Activated T-helper 1 cell treated with anti-CD3 and anti-CD28 coated beads, Interleukin-12 subunit alpha, Interleukin-12 subunit beta, Interleukin-2, Interleukin-4 antibody, amounts not matched to agents 30 ng/mL and 10 ng/mL and 1 ng/mL, durations not matched to agents 14 hours and 24 hours and 36 hours (primary cell): ENCODE measurements at places on chromosomes 2 and 18. TPM values are rescaled to one million over a fixed set of nuclear protein-coding genes. Genes with fewer than 3 reads are reported as not detected.
A peak's percentile ranks its signal among the peaks of the same experiment; 100 is the strongest.

The LCLAT1 gene
- 40.1 and 46.2 TPM in 2 replicates for total RNA-seq

DNA sequence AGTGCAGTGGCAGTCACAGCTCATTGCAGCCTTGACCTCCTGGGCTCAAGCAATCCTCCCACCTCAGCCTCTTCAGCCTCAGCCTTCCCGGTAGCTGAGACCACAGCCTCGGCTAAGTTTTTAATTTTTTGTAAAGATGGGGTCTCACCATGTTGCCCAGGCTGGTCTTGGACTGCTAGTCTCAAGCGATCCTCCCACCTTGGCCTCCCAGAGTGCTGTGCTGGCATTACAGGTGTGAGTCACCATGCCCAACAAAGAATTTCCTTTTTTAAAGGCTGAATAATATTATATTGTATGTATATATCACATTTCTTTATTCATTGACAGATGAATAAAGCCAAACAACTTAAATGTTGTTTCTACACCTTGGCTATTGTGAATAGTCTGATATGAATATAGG is 42.5 kb downstream of the MOB4 start:
- H3K27me3 ChIP-seq = no peaks in the 10 kb centered on the region
- H3K36me3 ChIP-seq = peaks cover 17% of the 10 kb centered on the region
- H3K27ac ChIP-seq = no peak overlapping the region

DNA sequence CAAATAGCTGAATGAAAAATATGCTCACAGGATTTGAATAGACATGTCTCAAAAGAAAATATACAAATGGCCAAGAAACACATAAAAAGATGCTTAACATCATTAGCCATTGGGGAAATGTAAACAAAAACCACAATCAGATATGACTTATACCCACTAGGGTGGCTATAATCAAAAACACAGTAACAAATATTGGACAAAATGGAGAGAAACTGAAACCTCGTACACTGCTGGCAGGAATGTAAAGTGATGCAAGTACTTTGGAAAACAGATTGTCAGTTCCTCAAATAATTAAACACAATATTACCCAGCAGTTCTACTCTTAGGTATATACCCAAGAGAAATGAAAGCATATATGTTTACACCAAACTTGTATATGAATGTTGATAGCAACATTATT is 213.0 kb downstream of the PHLPP1 start:
- peaks cover 6% of the 10 kb centered on the region for H3K27me3 ChIP-seq
- H3K4me3 ChIP-seq = no peak overlapping the region
- no peak for DNase-seq

DNA sequence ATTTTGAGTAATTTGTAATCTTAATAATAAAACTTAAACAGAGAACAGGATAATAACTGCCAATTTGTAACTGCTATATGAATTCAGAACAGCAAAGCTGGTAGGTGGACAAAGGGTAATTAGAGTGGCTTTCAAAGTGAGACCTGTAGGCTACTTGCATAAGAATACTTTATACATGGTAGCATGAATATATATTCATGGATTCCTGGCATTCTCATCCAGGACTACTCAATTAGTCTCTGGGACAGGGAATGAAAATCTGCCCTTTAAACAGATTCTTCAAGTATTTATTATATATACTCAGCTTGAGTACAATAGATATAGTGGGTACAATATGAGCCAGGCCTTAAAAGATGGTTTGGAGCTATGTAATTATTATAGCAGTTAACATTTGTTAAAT is 419.9 kb downstream of the PIK3C3 start:
- H3K4me1 ChIP-seq = no peaks in the 10 kb centered on the region
- H3K4me3 ChIP-seq = no peak overlapping the region
- no peak overlapping the region for H3K27ac ChIP-seq
- no peak for DNase-seq
- H3K36me3 ChIP-seq = no peaks in the 10 kb centered on the region
- H3K27me3 ChIP-seq = no peaks in the 10 kb centered on the region

- H3K4me3 ChIP-seq = peak overlapping the region; percentile 42
- peaks cover 10% of the 10 kb centered on the region for H3K4me1 ChIP-seq
- peaks cover 3% of the 10 kb centered on the region for H3K27me3 ChIP-seq
- no peak for DNase-seq
Observed at GRCh38 chr18:80147037-80147417, 38.0 kb downstream of the ADNP2 start.

The COL6A3 gene
- total RNA-seq = 13.1 and 15.5 TPM in 2 replicates

The TET3 gene
- 19.2 and 20.5 TPM in 2 replicates for total RNA-seq

GRCh38 chr2:134099273-134099672 is 154.6 kb upstream of the MGAT5 start:
- DNase-seq = no peak
- no peak overlapping the region for H3K27ac ChIP-seq
- no peak overlapping the region for H3K4me3 ChIP-seq
- H3K36me3 ChIP-seq = no peaks in the 10 kb centered on the region
- H3K27me3 ChIP-seq = peaks cover 21% of the 10 kb centered on the region

GRCh38 chr2:64992990-64993389 is 3.8 kb downstream of the SLC1A4 start:
- no peak overlapping the region for H3K4me3 ChIP-seq
- peaks cover 68% of the 10 kb centered on the region for H3K4me1 ChIP-seq

- H3K27ac ChIP-seq = no peak overlapping the region
- H3K36me3 ChIP-seq = no peaks in the 10 kb centered on the region
- DNase-seq = no peak
- no peak overlapping the region for H3K4me3 ChIP-seq
Observed at GRCh38 chr2:30664761-30665358, 142.4 kb downstream of the CAPN13 start.

GRCh38 chr2:226583715-226584114 is 215.9 kb downstream of the IRS1 start:
- H3K4me3 ChIP-seq = no peak overlapping the region
- H3K4me1 ChIP-seq = no peaks in the 10 kb centered on the region
- no peak for DNase-seq
- peaks cover 26% of the 10 kb centered on the region for H3K27me3 ChIP-seq

The POTEI gene
- not detected in 2 replicates for total RNA-seq

DNA sequence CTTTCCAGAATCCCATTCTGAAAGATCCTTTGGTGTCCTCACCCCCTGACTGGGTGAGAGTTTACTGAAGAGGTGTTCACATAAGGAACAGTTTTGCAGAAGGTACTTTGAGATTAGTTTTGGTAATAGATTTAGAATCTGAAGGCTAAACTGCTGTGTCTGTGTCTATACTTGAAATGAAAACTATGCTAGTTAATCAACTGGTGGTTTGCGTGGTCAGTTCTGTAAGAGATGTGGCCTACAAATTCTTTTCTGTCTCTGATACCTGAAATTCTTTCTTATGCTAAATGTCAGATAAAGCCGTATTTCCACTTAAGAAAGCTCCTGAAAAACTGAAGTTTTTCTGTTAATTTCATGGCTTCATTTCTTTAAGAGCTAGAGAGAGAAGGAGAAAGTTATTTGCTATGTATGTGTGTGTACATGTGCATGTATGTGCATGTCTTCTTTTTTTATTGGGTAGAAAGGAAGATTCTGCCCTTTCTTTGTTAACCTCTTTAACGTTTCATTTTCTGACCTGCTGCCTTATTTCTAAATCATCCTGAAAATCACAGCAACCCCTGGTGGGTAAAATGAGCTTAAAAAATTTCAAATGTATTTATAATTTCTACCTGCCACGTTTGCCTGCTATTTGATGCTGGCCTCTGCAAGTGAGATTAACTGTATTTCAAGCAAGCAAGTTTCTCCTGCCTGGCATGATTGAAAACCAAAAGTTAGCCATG is 552.0 kb upstream of the NRP2 start:
- H3K4me3 ChIP-seq = no peak overlapping the region
- no peaks in the 10 kb centered on the region for H3K27me3 ChIP-seq
- peaks cover 4% of the 10 kb centered on the region for H3K36me3 ChIP-seq
- DNase-seq = no peak
- H3K4me1 ChIP-seq = peaks cover 23% of the 10 kb centered on the region

- no peak overlapping the region for H3K4me3 ChIP-seq
- H3K27ac ChIP-seq = no peak overlapping the region
- H3K36me3 ChIP-seq = no peaks in the 10 kb centered on the region
- H3K27me3 ChIP-seq = no peaks in the 10 kb centered on the region
Observed at GRCh38 chr18:7733642-7734041, 166.5 kb downstream of the PTPRM start.

DNA sequence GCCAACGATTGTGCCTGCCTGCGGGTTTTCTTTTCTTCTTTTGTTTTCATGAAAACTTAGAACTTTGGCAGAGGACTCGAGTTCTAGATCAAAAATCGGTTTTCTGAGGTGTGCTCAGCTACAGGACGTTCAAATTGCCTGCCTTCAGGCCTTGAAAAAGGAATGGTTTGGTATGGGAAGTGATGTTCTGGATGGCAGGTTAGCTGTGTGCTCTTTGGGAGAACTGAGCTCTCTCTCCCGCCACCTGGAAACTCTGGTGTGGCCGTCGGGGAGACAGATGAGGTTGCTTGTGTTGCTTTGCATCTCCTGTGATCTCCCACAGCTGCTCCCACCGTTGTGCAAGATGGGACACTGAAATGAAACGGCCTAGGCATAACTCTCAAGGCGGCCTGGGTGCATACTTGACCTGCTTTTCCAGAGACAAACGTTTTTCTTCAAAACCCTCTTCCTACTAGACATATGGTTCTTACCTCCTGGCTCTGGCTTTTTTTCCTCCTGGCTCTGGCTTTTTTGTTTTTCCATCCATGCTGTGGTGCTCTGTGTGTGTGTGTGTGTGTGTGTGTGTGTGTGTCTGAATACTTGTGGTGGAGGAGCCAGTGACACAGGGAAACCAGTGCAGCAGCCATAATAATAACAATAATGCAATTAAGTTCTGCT is 2.0 kb downstream of the FMNL2 start:
- H3K27ac ChIP-seq = peak overlapping the region; percentile 69
- DNase-seq = no peak
- H3K4me1 ChIP-seq = peaks cover 27% of the 10 kb centered on the region
- peak overlapping the region; percentile 85 for H3K4me3 ChIP-seq

GRCh38 chr2:238296638-238297457 is 8.4 kb upstream of the PER2 start:
- no peaks in the 10 kb centered on the region for H3K4me1 ChIP-seq
- H3K27me3 ChIP-seq = peaks cover 11% of the 10 kb centered on the region
- no peak for DNase-seq
- no peak overlapping the region for H3K27ac ChIP-seq
- no peaks in the 10 kb centered on the region for H3K36me3 ChIP-seq
- no peak overlapping the region for H3K4me3 ChIP-seq

- DNase-seq = no peak
- no peaks in the 10 kb centered on the region for H3K36me3 ChIP-seq
- H3K27me3 ChIP-seq = peaks cover 9% of the 10 kb centered on the region
- H3K4me1 ChIP-seq = peaks cover 11% of the 10 kb centered on the region
- no peak overlapping the region for H3K27ac ChIP-seq
- no peak overlapping the region for H3K4me3 ChIP-seq
Observed at GRCh38 chr18:31646332-31647126, 37.9 kb downstream of the B4GALT6 start.

DNA sequence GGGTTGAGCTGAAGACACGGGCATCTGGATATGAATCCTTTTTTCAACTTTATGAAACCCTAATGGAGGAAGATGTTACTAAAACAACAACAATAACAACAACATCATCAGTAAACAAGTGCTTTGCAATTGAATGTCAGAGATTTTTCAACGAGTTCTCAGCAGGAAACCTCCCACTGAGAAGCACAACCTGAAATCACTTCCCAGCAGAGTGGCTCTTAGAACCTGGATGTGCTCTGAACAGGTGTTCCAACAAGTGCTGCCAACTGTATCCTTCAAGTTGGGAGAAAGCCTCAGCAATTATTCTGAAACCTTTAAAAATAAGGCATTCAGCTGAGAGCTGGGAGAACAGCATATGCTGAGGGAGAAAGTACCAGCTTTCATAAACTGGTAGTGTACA is 1622.7 kb upstream of the CELF4 start:
- no peaks in the 10 kb centered on the region for H3K4me1 ChIP-seq
- no peaks in the 10 kb centered on the region for H3K36me3 ChIP-seq
- H3K27ac ChIP-seq = no peak overlapping the region

The SPIRE1 gene
- total RNA-seq = 8.8 and 10.9 TPM in 2 replicates

- peaks cover 1% of the 10 kb centered on the region for H3K36me3 ChIP-seq
- peaks cover 64% of the 10 kb centered on the region for H3K27me3 ChIP-seq
- peak overlapping the region; percentile 24 for H3K27ac ChIP-seq
Observed at GRCh38 chr18:26657631-26658581, 109.6 kb upstream of the KCTD1 start.

- no peak overlapping the region for H3K27ac ChIP-seq
- H3K27me3 ChIP-seq = no peaks in the 10 kb centered on the region
- no peak for DNase-seq
- H3K4me1 ChIP-seq = no peaks in the 10 kb centered on the region
- no peaks in the 10 kb centered on the region for H3K36me3 ChIP-seq
Observed at GRCh38 chr18:68757126-68757525, 40.8 kb upstream of the CCDC102B start.

The TSGA10 gene
- total RNA-seq = 3.0 and 4.1 TPM in 2 replicates

DNA sequence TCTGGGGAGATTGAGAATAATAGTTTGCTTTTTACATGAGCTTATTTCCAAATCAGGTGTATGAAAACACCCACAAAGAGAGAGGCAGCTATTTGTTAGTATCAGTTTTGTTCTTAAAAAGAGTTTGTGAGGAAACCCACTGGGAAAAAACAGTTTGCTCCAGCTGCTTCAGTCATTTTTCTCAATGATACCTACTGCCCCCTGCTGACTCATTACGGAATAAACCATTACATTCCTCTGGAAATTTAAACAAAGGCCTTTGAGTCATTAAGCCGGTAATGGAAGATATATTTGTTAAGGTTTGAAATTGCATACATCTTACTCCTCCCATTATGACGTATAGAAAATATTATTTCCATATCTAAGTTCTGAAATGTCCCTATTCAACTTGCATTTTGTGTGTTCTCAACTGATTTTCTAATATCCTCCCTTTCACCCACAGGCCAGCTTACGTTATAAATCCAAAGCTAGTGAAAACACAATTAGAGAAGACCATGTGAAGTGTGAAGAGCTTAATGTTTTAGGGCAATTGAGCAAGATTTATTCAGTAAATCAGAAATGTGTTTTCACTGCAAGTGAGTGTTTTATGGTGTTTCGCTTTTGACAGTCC is 761.6 kb downstream of the DSC3 start:
- no peak for DNase-seq
- H3K36me3 ChIP-seq = no peaks in the 10 kb centered on the region
- H3K27ac ChIP-seq = no peak overlapping the region
- H3K4me1 ChIP-seq = no peaks in the 10 kb centered on the region
- H3K27me3 ChIP-seq = no peaks in the 10 kb centered on the region
